ENCODE measurements at places on chromosomes 3 and 15.

- DNase-seq, result no peak
Observed at GRCh38 chr3:25907081-25907480, 117.2 kb downstream of the OXSM start.

DNA sequence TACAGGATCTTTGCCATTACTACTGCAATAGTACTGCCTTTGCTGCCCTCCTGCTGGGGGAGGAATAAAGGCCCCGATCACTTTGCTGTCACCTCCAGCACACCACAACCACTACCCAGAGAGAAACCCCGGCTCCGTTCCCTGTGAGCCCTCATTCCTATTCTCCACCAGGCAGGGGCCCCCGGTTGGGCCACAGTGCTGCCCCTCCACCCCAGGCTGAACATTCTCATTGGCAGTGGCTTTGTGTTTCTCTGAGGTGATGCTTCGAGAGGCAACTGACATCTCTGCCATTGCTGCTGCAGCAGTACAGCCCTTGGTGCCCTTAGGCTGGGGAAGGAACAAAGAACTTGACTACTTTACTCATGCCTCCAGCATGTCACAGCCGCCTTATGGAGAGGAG, 612.9 kb upstream of the EPHA6 start:
- DNase-seq, result no peak

DNA sequence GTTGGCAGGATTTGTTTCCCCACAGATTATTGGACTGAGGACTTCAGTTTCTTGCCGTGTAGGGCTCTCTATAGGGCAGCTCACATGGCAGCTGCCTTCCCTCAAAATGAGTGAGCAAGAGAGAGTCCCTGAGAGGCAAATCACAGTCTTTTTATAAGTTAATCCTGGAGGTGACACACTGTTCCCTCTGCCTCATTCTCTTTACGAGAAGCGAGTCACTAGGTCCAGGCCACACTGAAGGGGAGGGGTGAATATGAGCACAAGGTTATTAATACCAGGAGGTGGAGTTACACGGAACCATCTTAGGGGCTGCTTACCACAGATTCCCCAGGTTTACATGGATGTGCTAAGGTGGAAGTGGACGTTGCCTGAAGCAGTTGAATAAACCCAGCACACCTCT, 77.0 kb downstream of the LPP start:
- no peak for DNase-seq

- DNase-seq, result no peak
Observed at GRCh38 chr3:158110658-158111018, 749 bp downstream of the RSRC1 start.

DNA sequence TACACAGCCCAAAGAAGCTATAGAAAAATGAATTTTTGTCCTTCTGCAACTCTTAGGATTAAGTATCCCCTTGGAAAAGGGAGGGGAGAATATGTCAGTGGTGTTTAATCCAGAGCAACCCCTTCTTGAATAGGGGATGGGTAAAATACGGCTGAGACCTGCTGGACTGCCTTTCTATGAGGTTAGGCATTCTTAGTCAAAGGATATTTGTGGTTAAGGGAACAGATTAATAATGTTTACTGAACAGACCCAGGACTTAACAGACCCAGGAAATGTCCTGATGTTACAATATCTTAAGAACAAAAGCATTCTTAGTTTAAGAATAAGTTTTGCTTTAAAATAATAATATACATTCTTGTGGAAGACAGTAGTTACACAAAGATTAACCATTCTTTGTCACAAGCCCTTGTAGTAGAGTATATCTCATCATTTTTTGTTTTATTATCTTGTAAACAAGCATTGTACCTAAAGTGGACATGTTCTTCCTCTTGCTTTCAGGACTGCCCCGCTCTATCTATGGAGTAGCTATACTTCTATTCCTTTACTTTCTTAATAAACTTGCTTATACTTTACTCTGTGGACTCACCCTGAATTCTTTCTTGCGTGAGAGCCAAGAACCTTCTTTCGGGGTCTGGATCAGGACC, 43.8 kb upstream of the B3GALNT1 start:
- no peak for DNase-seq

DNA sequence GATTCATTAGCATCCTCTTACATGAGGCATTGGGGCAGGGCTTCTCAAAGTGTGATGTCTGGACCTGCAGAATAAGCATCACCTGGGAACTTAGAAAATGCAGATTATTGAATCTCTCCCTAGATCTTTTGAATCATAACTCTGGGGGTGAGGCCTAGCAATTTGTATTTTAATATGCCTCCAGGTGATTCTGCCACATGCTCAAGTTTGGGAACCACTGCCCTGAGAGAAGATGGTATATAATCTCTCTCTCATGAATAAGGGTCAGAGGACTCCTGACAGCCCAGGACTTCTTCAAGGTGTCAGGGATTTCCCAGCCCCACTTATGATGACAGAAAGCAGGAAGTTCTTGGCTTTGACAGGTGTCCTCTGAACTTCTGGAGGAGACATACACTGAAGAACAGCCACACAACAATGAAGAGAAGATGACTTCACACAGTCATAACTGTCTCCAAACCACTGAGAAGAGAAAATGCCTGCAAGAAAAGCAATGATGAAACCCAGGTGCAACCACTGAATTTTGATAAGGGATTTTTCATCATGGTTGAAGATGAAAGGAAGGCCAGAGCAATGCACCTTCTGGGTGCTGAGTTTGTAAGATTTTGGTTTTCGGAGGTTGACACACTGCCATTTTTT, 211.9 kb upstream of the MRPL3 start:
- DNase-seq, result no peak

DNA sequence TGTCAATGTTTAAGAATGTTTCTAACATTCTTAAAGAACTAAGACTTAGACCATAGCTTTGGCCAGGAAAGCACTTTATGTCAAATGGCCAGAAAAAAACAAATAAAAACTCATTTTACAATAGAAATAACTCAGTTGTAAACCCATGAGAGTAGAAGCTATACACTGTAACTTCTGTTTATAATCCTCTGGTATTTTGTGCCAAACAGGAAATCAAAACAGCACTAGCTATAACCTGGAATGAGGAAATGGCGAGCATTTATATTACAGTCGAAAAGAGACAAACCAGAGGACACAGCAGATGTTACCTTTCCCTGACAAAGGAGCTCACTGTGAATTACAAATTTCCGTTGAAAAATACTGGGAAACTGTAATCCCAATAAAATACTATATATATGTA, 10.3 kb downstream of the GK5 start:
- DNase-seq, result no peak

- no peak for DNase-seq
Observed at GRCh38 chr3:138694287-138695007, 85.9 kb downstream of the FAIM start.

DNA sequence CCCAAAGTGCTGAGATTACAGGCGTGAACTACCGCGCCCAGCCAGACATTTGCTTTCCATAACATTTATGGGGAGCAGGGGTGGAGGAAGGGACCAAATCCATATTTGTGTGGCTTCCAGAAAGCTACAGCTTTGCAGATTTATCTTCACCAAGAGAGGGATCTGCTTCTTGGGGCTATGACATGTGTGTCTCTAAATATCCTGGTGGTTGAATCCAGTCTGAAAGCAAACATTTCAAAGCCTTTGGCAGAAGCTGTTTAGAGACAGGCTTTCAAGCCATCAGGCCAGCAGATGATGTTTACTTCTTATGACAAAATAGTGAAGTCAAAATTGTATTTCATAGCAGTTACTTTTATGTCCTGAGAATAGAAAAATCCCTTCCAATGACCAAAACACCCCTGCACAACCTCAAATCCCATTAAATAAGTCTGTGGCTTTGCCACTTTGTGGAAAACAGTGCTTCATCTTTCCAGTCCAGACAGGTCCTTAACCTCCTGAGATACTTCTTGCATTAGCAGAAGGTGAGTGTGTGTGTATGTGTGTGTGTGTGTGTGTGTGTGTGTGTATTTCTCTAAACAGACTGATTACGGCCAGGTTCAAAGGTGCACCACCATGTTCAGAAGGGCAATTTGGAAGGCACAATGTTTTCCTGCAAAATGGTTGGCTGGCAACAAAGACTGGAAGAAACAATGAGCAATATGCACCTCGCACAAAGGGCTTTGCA, 191.4 kb upstream of the LRIG1 start:
- DNase-seq, result no peak

- no peak for DNase-seq
Observed at GRCh38 chr3:37765591-37766488, 95.8 kb upstream of the CTDSPL start.

DNA sequence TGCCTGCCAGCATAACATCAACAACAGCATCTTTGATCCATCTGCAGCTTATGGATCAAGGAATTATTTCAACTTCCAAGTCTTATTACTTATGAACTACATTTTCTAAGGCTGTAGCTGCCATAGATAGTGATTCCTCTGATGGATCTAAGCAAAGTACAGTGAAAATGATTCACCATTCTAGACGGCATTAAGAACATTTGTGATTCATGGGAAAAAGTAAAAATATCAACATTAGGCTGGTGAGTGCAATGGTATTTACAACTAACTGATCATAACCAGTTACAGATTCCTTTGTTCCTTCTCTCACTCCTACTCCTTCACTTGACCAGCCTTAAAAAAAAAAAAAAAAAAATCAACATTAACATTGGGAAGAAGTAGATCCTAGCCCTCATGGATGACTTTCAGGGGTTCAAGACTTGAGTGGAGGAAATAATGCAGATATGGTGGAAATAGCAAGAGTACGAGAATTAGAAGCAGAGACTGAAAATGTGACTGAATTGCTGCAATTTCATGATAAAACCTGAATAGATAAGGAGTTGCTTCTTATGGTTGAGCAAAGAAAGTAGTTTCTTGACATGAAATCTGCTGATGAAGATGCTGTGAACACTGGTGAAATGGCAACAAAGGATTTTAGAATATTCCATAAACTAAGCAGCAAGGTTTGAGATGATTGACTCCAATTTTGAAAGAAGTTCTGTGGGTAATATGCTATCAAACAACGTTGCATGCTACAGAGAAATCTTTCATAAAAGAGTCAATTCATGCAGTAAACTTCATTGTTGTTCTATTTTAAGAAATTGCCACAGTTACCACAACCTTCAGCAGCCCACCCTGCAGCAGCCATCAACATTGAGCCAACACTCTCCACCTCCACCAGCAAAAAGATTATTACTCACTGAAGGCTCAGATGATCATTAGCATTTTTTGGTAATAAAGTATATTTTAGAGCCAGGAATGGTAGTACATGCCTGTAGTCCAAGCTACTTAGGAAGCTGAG, 22.8 kb downstream of the SLC12A6 start:
- DNase-seq, result no peak

GRCh38 chr15:77797270-77797669, 164.6 kb upstream of the LINGO1 start:
- no peak for DNase-seq

DNA sequence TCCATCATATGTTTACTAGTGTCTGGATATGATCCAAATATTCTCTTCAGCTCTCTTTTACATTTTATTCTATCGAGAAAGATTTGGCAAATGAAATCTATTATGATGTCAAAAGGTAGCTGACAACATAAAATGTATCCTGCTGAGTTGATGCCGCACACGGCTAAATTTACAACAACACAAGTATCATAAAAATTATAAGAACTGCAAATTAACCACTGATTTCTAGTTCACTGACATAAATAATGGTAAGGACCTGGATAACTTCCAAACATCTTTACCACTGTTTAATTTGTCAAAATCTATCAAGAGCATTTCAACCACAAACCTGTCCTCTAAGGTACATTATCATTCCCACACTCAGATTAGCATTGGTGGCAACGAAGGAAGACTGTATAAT, 244.5 kb downstream of the FOXP1 start:
- DNase-seq, result no peak

- no peak for DNase-seq
Observed at GRCh38 chr3:73423116-73423515, 201.6 kb downstream of the PDZRN3 start.

DNA sequence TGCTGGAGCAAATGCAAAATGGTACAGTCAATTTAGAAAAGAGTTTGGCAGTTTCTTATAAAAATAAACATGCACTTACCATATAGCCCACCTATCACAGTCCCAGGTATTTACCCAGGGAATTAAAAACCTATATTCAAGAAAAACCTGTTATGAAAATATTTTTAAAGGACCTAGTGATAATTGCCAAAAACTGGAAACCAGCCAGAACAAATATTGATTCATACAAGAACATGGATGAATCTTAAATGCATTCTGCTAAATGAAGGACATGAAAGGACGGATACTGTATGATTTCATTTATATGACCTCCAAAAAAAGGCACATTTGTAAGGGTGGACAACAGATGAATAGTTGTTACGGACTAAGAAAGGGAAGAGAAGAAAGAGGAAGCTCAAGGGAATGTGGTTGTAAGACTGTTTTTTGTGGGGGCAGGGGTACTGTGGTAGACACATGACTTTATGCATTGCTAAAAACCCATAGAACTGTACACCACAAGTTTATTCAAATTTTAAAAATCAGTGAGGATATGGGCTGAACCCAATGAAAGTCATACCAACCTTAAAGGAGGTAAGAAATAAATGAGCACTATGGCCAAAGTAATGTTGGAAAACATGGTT, 61.0 kb downstream of the ZBBX start:
- no peak for DNase-seq

- DNase-seq, result no peak
Observed at GRCh38 chr3:105791919-105792786, 76.7 kb downstream of the CBLB start.

DNA sequence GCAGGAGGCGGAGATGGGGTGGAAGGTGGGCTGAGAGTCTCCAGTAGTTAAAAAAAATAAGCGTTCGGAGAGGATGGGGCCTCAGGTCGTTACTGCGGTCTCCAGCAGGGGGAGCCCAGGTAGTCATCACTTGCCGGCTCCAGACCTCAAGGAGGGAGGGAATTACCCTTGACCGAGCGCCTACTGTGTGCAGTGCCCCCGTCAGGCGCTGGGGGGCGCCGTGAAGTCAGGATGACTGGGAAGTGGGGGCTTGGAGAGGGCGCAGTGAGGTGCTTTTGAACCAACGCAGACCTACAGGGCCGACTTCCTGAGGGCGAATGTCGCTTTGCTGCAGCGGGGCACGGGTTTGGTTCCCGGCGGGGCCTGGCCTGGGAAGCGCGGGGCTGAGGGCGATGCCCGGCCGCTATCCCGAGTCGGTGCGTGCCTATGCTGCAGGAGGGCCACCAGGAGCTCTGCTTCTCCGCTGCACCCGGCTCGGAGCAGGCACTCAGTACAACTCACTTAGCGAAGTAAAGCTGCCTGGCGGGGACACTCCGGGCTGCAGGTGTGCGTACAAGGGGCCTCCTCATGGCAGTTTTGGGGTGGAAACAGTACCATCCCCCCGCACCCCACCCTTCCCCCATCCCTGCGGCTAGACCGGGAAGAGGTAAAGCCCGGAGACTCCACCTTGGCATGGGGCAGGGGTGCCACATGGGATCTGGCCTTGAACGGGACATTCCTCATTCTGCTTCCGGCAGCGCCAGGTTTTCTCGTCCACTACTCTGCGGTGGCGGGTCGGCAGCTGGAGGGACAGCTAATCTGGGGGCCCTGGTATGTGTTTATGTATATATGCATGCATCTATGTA, 79.8 kb downstream of the RHCG start:
- DNase-seq, result peak; percentile 24

- DNase-seq, result no peak
Observed at GRCh38 chr15:70099967-70100473, 2.3 kb upstream of the TLE3 start.

GRCh38 chr15:44529864-44530604, 6.9 kb upstream of the EIF3J start:
- DNase-seq, result no peak

Measured in activated T-helper 1 cell treated with anti-CD3 and anti-CD28 coated beads, Interleukin-2, amount 50 U/mL, for 16 hours (primary cell).